ENCODE measurements at places on chromosomes 16 and 17. TPM values are rescaled to one million over a fixed set of nuclear protein-coding genes. Genes with fewer than 3 reads are reported as not detected.

The RDM1 gene
- total RNA-seq: 2.6 TPM

The FDXR gene
- total RNA-seq: 18.8 TPM

The CBX2 gene
- 8.2 TPM for total RNA-seq

The HCRT gene
- not detected for total RNA-seq

The KDM6B gene
- total RNA-seq: 121 TPM

The MILR1 gene
- total RNA-seq: not detected

The ARHGDIG gene
- not detected for total RNA-seq

The TMEM208 gene
- total RNA-seq: 65.6 TPM

The ABCC6 gene
- not detected for total RNA-seq

The SLC13A2 gene
- not detected for total RNA-seq

GRCh38 chr16:25151996-25152395 lies 40.5 kb downstream of the LCMT1 start:
- no peaks in the 10 kb centered on the region for H3K27me3 ChIP-seq
- H3K36me3 ChIP-seq: peaks cover 28% of the 10 kb centered on the region
- DNase-seq: no peak
- H3K4me1 ChIP-seq: peaks cover 9% of the 10 kb centered on the region

DNA sequence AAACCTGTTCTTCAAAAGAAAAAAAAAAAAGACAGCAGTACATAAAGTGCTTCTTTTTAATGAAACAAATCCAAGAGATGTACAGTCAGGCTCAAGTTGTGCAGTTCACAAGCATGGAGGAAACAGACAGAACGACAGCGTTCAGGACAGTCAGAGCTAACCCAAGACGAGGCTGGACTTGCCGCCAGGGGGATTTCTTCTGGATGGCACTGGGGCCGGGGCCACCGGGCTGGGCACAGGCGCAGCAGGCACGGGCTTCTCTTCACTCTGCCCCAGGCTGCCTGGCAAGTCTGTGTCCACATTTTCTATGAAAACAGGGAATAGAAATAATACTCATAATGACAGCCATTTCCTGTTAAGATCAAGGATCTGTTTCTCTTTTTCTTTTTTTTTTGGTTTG lies 4.4 kb upstream of the NT5C start:
- peaks cover 18% of the 10 kb centered on the region for H3K4me1 ChIP-seq
- H3K4me3 ChIP-seq: no peak overlapping the region
- no peaks in the 10 kb centered on the region for H3K27me3 ChIP-seq
- no peak for DNase-seq

GRCh38 chr17:76506408-76507345 lies 5.5 kb upstream of the RHBDF2 start:
- DNase-seq: peak; percentile 97
- H3K4me3 ChIP-seq: no peak overlapping the region
- no peaks in the 10 kb centered on the region for H3K36me3 ChIP-seq
- peaks cover 35% of the 10 kb centered on the region for H3K4me1 ChIP-seq

- peaks cover 16% of the 10 kb centered on the region for H3K4me1 ChIP-seq
- DNase-seq: no peak
- peaks cover 39% of the 10 kb centered on the region for H3K36me3 ChIP-seq
- H3K27me3 ChIP-seq: no peaks in the 10 kb centered on the region
- H3K4me3 ChIP-seq: no peak overlapping the region
Observed at GRCh38 chr16:19685176-19685575, 32.9 kb downstream of the KNOP1 start.

DNA sequence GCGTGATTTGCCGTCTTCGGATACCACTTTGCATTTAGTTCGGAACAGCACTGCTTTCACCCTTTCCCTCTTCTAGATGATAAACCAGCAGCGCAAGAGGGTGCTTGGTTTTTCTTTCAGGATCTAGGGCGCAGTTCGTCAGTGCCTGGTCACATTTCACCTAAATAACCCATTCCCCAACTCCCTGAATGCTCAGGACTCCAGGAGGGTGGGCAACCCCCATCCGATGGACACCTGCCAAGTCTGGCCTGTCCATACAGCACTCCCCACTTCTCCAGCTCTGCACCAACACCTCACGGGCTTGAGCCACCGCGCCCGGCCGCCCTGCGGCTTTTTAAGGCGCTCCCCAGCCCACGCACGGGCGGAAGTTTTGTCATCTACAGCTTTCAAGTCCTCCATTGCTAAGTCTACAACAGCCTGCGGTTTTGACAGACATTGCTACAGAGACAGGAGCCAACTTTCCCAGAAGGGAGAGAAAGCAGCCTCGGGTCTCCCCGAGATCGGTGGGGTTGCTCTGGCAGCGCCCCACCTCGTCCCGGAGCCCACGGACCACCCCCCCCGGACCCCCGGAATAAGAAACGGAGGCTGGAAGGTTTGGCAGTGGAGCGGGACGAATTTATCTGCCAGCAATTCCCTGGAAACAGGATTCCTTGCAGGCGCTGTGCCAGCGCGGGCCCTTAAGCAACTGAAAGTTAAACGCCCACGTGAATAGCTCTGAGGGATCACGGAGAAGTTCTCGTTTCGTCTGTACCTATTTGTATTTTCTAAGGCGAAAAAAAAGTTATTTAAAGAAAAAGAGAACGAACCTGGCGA lies 38.6 kb upstream of the SLFN13 start:
- peak overlapping the region; percentile 92 for H3K4me3 ChIP-seq
- peak; percentile 91 for DNase-seq
- peak overlapping the region; percentile 96 for H3K27ac ChIP-seq
- peaks cover 57% of the 10 kb centered on the region for H3K4me1 ChIP-seq
- peaks cover 81% of the 10 kb centered on the region for H3K36me3 ChIP-seq
- no peaks in the 10 kb centered on the region for H3K27me3 ChIP-seq

DNA sequence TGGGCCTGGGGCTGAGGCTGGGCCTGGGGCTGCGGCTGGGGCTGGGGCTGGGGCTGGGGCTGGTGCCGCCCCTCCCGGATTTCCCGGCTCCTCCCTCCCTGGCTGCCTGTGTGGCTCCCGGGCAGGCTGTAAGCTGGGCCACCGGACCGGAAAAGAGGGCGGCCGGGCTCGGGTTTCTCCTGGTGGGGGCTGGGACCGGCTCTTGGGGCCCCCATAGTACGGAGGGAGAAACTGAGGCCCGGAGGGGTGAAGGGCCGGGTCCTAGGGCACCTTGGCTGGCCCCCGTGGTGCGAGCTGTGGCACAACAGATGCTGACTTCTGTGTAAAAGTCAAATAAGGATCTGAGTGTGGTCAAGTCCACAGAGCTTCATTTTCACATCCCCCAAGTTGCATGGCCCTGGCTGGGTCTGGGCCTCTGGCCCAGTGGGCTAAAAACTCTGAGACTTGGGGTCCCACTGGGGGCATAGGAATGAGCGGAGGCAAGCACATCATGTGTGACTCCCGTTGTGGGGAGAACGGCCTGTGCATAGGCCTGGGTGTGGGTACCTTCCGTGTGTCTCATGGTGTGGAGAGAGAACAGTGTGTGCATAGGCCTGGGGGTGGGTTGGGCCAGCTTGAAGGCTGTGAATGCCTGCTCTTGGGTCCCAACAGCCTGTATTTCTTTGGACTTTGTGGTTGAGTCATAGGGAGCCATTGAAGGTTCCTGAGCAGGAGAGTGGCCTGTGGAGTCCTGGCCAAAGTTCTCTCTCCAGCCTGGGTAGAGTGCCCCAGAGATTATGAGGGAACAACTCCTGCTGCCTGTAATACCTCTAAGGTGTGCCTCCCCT lies 123.9 kb upstream of the CIBAR2 start:
- H3K4me3 ChIP-seq: no peak overlapping the region
- H3K27me3 ChIP-seq: peaks cover 22% of the 10 kb centered on the region
- no peaks in the 10 kb centered on the region for H3K36me3 ChIP-seq
- H3K27ac ChIP-seq: no peak overlapping the region
- DNase-seq: no peak

- no peaks in the 10 kb centered on the region for H3K4me1 ChIP-seq
- H3K36me3 ChIP-seq: no peaks in the 10 kb centered on the region
- H3K27me3 ChIP-seq: no peaks in the 10 kb centered on the region
- no peak overlapping the region for H3K4me3 ChIP-seq
Observed at GRCh38 chr16:14375132-14375491, 254.9 kb downstream of the PARN start.

DNA sequence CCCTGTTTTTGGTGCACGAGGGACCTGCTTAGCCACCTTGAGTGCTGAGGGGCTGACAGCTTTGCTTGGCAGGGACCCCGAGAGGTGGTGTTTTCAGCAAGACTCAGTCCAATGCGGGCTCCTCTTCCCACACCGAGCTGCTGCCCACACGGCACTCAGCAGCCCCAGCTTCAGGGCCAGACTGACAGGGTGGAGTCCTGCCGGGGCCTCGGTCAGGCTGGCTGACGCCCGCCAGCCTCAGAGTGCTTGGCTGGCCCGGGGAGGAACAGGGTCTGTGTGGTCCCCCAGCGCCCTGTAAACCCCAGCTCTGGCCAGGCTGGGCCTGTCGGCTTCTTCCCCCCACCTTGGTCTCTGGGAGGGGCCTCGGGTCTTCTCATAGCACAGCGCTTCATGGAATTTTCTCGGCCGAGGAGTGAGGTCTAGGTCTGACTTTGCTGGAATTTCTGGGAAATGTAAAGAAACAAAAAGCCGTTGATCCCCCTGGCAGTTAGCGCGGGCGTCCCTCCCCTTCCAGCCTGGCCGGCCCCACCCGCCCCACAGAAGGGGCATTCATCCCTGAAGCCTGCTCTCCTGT lies 2.6 kb downstream of the SOX8 start:
- H3K4me1 ChIP-seq: no peaks in the 10 kb centered on the region
- no peak overlapping the region for H3K4me3 ChIP-seq
- no peak overlapping the region for H3K27ac ChIP-seq
- no peaks in the 10 kb centered on the region for H3K36me3 ChIP-seq
- DNase-seq: no peak

DNA sequence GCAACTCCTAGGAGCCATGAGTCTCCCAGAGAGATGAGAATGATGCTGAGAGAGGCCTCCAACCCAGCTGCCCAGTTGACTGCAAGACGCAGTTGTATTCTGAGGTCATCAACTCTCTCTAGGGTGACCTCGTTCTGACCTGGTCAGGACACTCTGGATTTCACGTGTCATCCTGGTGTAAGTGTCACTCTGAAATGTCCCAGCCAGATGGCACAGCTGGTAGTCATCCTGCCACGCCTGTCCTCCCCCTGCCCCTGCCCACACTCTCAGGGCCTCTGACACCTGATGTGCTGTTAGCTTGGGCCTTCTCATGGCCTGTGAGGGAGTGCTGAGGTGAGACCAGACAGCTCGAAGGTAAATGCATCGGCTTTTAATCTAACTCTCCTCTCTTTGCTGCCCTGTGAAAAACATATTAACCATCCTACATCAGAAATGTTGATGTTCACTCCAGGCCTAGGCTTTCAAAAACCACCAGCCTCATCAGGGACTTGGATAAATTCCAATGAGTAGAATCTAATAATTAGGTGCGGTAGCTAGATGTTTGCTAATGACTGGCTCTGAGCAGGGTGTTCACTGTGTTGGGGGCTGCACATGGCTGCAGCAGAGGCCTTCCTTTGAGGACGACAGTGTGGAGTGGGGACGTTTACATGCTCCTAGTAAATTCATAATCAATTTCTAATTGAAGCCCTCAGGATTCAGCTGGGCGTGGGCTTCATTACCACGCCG lies 13.8 kb downstream of the MLYCD start:
- no peaks in the 10 kb centered on the region for H3K4me1 ChIP-seq
- DNase-seq: no peak
- H3K4me3 ChIP-seq: no peak overlapping the region
- no peaks in the 10 kb centered on the region for H3K27me3 ChIP-seq
- H3K36me3 ChIP-seq: peaks cover 32% of the 10 kb centered on the region
- no peak overlapping the region for H3K27ac ChIP-seq

DNA sequence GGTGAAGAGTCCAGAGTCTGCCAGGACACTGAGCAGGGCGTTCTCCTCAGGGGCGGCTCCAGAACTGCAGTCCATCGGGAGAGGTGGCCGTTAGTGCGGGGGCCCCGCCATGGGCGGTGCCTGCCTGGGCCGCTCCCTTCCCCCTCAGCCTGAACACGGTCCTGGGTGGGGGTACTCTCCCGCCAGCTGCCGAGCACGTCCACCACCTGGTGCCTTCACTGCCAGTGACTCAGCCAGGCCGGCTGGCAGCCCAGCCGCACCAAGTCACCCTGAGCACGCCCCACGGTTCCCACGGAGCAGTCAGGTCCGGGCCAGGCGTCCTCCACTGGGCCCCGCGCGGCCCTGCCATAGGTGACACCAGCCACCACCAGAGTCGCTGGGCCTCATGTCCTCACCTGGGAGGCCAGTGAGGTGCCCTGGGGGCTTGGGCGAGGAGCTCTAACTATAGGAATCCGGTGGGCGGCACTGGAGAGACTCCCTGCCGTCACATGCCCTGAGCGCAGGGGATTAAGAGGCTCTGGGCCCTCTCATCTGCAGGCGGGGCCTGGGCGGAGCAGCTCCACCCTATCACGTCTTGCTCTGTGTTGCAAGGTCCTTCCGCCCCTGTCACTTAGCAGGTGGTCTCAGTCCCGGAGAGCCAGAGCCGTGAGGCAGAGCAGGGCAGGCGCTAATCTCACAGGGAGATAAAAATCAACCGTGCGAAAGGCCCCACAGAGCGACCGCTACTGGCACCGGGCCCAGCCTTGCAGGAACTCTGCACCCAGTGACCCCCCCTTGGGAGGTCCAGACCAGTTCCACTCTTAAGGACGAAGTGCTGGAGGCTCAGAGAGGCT lies 14.3 kb downstream of the PIEZO1 start:
- no peak overlapping the region for H3K4me3 ChIP-seq
- peaks cover 10% of the 10 kb centered on the region for H3K4me1 ChIP-seq
- no peaks in the 10 kb centered on the region for H3K27me3 ChIP-seq
- DNase-seq: no peak
- H3K27ac ChIP-seq: no peak overlapping the region

- H3K27me3 ChIP-seq: peaks cover 8% of the 10 kb centered on the region
- DNase-seq: no peak
Observed at GRCh38 chr17:79595471-79595870, 15.4 kb downstream of the RBFOX3 start.

DNA sequence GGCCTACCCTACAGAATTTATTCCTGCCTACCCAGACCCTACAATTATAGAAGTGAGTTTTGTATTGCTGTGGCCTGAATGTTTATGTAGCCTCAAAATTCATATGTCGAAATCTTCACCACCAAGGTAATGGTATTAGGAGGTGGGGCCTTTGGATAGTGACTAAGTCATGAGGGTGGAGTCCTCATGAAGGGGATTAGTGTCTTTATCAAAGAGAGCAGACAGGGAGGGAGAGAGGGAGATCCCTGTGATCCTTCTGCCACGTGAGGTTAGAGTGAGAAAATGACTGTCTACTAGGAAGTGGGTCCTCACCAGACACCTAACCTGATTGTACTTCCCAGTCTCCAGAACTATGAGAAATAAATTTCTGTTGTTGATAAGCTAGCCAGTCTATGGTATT lies 981 bp upstream of the DUXB start:
- no peaks in the 10 kb centered on the region for H3K27me3 ChIP-seq
- DNase-seq: no peak
- no peak overlapping the region for H3K4me3 ChIP-seq

GRCh38 chr17:42879596-42879985 lies 21.0 kb upstream of the G6PC1 start:
- no peaks in the 10 kb centered on the region for H3K4me1 ChIP-seq
- no peak for DNase-seq
- no peak overlapping the region for H3K27ac ChIP-seq
- H3K27me3 ChIP-seq: peaks cover 5% of the 10 kb centered on the region

DNA sequence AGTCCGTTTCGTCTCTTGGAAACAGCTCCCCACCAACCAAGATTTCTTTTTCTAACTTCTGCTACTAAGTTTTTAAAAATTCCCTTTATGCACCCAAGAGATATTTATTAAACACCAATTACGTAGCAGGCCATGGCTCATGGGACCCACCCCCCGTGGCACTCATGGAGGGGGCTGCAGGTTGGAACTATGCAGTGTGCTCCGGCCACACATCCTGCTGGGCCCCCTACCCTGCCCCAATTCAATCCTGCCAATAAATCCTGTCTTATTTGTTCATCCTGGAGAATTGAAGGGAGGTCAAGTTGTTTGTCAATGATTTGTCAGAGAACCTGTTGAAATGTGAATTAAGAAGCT lies 48.2 kb downstream of the IL21R start:
- H3K4me3 ChIP-seq: peak overlapping the region; percentile 55
- no peak for DNase-seq
- peaks cover 72% of the 10 kb centered on the region for H3K36me3 ChIP-seq

- peaks cover 44% of the 10 kb centered on the region for H3K4me1 ChIP-seq
- no peak overlapping the region for H3K4me3 ChIP-seq
- DNase-seq: peak; percentile 57
Observed at GRCh38 chr17:83203073-83203471, 123.7 kb downstream of the METRNL start.

All from activated CD4-positive, alpha-beta T cell treated with anti-CD3 and anti-CD28 coated beads, Interleukin-2, amount 10 ng/mL, durations not matched to agents 24 days and 14 days (primary cell).